Cortex of kidney (tissue), 1 donor: ENCODE measurements at places on chromosomes 5 and 9.

DNA sequence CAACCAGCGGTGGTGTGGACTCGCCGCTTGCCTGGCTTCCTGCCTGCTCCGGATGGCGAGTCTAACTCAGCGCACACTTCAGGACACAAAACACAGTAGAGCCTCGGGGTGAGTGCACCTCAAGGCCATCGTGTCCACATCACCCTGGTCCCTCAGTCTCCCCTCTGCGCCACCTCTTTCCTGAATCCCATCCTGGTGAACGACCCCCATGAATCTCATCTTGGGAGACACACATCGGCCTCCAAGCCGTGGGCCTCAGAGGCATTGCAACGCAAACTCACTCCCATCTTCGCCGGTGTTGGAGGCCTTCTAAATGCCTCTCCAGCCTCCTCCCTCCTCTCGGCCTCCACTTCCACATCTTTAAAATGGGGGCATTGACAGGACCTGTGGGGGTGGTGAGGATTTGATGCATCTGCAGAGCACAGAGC lies 124.3 kb downstream of the COL23A1 start:
- no peak for DNase-seq

DNA sequence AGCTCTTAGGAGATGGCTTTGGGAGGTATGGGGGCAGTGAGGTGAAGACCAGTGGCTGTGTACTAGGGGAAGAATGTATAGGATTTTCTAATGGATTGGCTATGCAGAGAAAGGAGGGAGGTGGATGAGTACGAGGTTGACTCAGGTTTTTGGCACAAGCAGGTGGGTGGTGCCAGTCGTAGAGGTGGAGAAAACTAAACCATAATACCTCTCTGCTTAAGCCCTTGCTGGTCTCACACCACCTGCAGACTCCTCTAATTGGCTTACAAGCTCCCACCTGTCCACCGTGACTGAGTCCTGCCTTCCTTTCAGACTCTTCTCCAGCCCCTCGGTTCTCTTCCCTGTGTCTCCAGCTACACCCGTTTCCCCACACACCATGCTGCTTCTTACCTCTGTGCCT lies 521.7 kb upstream of the CLINT1 start:
- no peak for DNase-seq

- no peak for DNase-seq
These were observed 55.8 kb downstream of the PIP5K1B start for GRCh38 chr9:68760674-68761333.

DNA sequence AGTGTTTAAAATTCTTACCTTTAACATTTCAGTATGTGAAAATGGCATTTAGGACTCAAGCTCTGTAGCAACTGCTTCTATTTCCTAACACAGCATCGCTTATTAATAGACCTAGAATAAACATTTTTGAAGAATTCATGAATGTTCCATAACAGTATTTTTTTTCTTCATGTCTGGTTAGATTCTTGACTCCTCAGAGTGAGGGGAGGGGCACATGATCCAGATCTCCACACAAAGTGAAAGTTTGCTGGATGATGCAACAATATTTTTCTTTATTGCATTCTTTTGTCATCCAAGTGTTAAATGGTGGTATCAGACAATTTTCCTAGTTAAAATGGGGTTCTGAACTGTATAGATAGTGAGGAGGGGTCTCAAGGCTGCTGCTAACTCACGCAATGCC lies 130.8 kb upstream of the MAN2A1 start:
- no peak for DNase-seq

DNA sequence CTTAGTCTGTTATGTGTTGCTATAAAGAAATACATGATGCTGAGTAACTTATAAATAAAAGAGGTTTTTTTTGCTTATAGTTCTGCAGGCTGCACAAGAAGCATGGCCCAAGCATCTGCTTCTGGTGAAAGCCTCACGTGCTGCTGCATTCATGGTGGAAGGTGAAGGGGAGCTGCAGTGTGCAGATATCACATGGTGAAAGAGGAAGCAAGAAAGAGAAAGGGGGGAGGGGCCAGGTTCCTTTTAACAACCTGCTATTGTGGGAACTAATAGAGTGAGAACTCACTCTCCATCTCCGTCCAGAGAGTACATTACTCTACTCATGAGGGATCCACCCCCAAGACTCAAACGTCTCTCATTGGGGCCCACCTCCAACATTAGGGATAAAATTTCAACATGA lies 12.5 kb upstream of the PARP8 start:
- DNase-seq: no peak

GRCh38 chr5:139954462-139954861 lies 88.6 kb downstream of the NRG2 start:
- no peak for DNase-seq

GRCh38 chr9:134215420-134215698 lies 51.0 kb upstream of the RNU6ATAC start:
- DNase-seq: no peak

GRCh38 chr9:74630228-74630627 lies 133.1 kb downstream of the RORB start:
- no peak for DNase-seq

GRCh38 chr5:11528720-11529119 lies 375.5 kb downstream of the CTNND2 start:
- DNase-seq: no peak

DNA sequence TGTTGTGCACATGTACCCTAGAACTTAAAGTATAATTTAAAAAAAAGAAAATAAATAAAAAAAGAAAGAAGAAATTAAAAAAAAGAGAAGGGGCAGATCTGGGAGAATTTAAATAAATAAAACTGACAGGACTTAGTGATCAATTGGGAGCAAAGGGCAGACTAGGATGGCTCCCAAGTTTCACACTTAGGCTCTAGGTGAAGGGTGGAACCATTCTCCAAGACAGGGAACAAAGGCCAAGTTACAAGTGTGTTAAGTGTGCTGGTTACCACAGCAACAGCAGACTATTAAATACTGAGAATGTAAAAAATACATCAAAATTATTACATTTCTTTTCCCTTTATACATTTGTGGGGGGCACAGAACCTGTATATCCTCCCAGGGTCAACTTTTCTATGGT lies 7.1 kb downstream of the ZDHHC21 start:
- no peak for DNase-seq

DNA sequence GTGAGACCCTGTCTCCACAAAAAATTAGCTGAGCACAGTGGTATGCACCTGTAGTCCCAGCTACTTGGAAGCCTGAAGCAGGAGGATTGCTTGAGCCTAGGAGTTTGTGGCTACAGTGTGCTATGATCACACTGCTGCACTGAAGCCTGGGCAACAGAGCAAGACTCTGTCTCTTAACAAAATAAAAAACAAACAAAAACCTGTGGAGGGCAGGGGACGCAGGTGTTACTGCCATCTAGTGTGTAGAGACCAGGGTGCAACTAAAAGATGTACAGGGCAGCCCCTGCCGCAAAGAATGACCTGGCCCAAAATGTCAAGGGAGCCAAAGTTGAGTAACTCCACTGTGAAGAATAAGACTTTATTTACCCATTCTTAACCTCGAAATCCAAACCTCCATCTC lies 27.1 kb downstream of the ASPN start:
- no peak for DNase-seq

- no peak for DNase-seq
These were observed 358.6 kb upstream of the PAPPA start for GRCh38 chr9:115794921-115795475.

GRCh38 chr9:136219276-136219675 lies 14.3 kb upstream of the LHX3 start:
- DNase-seq: no peak

DNA sequence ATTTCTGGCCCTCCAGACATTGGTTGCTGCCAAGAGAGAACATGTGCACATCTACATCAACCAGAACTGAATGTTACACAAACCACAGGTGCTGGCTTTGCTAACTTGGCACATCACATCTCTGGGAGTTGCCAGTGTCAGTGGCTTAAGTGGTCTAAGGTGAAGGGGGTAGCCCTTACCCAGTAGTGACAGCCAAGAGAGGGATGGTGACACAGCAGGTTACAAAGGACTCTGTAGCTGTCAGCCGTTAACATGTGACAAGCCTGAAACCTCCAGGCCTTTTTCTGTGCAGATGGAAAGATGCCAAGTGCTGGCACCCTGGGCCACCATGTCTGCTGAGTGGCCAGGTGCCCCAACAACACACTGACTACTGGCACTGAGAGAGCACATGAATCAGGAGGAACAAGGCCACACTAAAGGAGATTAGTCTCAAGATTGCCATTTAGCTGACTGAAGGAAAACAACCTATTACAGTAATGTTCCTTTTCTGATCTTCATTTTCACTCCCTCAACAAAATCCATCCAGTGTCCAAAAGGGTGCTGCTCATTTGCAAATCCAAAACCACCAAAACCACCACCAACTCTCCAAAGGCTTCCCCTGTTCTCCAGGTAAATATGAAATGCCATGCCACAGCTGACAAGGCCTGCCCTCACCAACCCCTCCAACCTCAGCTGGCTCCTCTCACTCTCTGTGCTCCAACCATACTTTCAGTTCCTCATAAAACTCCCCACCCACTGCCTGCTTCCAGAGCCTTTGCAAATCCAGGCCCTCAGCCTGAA lies 20.2 kb downstream of the SIL1 start:
- DNase-seq: no peak

DNA sequence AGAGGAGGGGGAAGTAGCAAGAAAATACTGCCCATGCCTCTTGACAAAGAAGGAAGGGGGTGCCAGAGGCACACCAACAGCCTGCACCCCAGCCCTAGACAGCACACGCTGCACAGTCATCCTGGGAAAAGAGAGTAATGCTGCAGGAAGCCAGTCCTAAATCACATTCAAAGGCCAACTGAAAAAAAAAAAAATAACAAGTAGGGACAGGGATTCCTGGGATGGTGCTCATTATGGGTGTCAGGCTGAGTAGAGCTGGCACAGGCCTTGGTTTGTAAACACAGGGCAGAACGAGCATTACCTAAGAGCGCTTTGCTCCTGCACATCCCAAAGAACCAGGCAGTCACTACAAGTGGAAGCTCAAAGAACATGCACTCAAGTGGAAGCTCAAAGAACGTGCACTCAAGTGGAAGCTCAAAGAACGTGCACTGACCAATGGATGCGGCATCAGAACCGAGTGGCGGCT lies 7.8 kb downstream of the RAPGEF1 start:
- no peak for DNase-seq

- DNase-seq: no peak
These were observed 24.3 kb upstream of the NEURL1B start for GRCh38 chr5:172616730-172617129.

DNA sequence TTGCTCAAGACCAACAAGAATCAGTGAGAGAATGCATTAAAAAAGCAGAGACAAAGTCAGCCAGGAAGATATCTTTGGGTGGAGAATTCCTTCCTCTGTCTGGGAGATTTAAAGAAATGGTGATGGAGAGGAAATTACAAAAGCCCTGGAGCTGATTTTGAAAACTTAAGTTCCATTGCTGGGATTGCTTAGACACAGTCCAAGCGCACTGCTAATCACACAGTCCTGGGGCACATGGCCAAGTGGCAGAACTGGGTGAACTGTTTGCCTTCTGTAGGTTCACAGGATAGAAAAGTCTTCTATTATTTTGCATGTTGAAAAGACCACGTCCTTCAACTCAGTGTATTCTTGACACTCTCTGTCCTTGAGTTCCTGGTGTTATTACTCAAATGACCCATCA lies 284.9 kb upstream of the FBXL7 start:
- DNase-seq: no peak

GRCh38 chr9:27726244-27727081 lies 153.2 kb upstream of the C9orf72 start:
- no peak for DNase-seq

GRCh38 chr5:18745988-18746615 lies 1111.8 kb downstream of the TAF11L14 start:
- DNase-seq: no peak

DNA sequence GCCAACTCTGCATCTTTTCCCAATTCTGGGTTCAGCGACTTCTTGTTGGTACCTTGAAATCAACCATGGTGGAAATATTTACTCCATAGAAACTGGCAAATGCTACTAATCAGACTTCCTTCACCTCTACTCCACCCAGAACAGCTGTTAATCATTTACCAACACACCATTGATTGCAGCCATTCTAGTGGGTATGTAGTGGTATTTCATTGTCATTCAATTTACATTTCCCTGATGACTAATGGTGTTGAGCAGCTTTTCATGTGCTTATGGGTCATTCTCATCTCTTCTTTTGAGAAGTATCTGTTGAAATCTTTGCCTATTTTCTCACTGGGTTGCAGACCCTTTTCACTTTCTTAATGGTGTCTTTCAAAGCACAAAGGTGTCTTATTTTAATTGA lies 122.4 kb upstream of the MSX2 start:
- no peak for DNase-seq

- no peak for DNase-seq
These were observed 20.5 kb upstream of the PSD2 start for GRCh38 chr5:139774980-139775661.

- no peak for DNase-seq
These were observed 433.7 kb downstream of the ARHGEF28 start for GRCh38 chr5:74059706-74060105.

GRCh38 chr5:127814588-127814973 lies 111.4 kb downstream of the CCDC192 start:
- no peak for DNase-seq

- DNase-seq: no peak
These were observed 33.0 kb downstream of the KIF4B start for GRCh38 chr5:155046591-155046990.

DNA sequence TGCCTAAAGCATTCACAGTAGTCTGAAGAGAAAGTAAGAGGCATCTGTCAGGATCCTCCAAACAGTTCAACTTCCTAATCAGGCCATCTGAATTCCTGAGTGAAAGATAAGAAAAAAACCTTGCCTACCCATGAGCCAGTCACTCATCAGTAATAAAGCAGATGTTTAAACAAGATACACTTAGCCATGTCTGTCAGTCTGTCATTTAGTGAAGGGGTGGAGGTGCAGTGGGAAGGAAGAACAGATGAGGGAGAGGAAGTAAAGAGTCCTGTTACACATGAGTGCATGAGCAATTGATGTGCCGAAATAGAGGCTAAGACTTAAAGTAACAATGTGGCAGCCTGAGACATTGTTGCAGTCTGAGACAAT lies 29.9 kb upstream of the DMRTA1 start:
- DNase-seq: no peak

DNA sequence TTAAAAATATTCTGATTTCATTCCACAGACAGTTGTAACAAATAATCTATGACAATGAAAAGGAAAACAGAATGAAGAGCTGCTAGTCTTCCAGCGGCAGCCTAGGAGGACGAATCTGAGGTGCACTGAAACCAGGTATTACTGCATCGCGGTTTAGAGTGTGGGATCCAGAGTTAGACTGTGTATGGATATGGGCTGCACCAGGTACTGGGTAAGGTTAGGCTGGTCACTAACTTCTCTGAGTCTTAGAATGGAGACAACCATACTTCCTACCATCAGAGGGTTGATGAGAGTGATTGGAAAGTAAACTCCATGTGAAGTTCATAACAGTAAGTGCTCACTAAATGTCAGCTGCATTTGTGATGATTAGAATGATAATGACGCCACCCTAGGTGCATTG lies 158.7 kb downstream of the MYO10 start:
- no peak for DNase-seq

- DNase-seq: no peak
These were observed 34.7 kb downstream of the DIMT1 start for GRCh38 chr5:62369039-62369438.
